ENCODE measurements at places on chromosomes 7 and 10.

GRCh38 chr10:11144626-11145494, 127.2 kb downstream of the CELF2 start:
- DNase-seq = no peak

- no peak for DNase-seq
These were observed 310.0 kb downstream of the PPP1R3A start for GRCh38 chr7:113608782-113609181.

DNA sequence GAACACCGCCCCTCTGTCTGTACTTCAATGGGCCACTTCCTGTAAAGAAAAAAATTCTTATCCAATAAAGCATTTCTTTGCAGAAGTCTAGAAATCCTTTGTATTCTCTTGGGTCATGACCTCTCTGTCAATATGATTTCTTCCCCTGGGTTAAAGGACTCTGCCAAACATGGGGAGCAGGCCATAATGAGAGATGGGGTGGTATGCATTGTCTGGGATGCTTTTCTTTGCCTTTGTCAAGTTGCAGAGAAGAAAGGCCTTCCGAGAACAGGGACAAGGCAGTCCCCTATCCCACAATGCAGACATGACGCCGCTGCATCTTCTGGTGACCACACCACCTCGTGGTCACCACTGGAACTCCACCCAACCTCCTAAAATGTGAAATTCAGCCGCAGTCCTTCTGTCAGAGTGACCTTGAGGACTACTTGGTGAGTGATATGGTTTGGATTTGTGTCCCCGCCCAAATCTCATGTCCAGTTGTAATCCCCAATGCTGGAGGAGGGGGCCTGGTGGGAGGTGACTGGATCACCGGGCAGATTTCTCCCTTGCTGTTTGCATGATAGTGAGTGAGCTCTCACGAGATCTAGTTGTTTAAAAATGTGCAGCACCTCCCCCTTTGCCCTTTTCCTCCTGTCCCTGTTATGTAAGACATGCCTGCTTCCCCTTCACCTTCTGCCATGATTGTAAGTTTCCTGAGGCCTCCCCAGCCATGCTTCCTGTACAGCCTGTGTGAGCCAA, 15.2 kb upstream of the FRMPD2 start:
- no peak for DNase-seq

- DNase-seq = no peak
These were observed 53.6 kb downstream of the ATXN7L1 start for GRCh38 chr7:105822806-105823205.

DNA sequence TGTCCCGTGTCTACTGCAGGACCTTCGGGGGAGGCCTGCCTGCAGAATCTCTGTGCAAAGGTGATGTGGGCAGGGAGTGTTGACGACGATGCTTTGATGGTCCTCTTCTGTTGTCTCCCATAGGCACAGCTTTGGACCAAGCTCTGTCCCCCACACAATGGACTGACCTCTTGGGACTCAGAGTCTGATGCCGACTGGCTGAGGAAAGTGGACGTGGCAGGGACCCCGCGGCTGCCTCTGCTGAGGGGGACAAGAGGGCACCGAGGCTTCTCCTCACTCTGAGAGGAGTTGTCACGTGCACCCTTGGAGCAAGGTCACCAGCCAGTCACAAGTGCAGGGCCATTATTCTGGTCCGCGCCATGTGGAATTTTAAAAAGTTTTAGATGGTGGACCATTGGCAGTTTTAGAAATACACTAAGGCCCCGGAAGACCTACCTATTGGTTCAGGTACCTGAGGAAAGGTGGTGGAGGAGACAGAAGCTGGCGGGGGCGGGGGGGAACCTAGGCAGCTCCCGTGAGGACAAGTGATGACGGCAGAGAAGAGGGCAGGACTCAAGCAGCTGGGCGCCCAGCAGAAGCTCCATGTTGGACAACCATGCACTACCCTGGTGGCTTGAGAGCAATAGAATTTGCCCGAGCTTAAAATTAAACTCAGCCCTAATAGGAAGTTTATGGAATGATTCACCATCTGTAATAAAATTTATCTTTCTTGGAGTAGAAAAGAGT, 331.4 kb downstream of the PTPRN2 start:
- DNase-seq = no peak

DNA sequence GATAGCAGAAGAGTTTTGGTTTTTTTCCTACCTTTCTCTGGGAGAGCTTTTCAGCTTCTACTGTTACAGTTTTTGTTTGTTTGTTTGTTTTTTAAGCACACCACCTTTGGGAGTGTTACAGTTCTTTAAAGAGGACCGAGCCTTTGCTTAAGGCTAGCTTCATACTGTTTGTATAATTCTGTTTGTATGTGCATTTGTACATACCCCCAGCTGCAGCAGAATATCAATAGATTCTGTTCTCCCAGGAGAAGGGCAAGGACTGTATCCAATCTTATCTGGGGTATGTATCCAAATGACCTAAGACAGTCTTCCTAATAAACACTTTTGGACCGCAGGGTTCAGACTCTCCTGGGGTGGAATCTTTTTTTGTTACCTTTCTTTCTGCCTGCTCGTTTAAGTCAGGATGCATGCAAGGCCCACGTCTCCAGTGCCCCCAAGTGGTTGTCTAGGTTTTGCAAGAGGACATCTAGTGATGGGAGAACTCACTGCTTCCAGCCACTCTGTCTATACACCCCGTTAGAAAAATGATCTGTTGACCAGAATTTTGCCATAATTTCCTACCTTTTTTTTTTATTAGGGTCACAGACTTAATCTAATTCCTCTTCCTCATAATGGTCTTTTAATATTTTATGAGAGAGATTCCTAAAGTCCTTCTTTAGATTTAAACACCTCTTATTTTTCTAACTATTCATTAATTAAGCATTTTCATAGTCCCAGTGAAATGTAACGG, 23.9 kb downstream of the NRF1 start:
- no peak for DNase-seq

DNA sequence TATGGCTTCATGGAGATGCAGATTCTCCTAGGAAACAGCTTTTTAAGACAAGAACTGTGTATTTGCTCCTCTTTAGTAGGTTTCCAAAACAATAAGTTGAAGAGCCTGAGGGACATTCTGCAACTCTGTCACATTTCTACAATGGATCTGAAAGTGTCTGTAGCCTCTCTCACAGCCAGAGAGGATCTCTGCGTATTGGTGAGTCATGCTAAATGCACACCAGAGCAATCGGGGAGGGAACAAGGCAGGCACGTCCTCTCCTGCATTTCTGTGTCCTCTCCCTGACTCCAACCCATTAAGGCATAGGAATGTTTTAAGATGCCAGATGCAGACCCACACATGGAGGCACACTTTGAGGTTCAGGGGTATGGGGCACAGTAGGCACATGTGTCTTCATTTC, 1126.4 kb upstream of the GHITM start:
- peak; percentile 2 for DNase-seq

DNA sequence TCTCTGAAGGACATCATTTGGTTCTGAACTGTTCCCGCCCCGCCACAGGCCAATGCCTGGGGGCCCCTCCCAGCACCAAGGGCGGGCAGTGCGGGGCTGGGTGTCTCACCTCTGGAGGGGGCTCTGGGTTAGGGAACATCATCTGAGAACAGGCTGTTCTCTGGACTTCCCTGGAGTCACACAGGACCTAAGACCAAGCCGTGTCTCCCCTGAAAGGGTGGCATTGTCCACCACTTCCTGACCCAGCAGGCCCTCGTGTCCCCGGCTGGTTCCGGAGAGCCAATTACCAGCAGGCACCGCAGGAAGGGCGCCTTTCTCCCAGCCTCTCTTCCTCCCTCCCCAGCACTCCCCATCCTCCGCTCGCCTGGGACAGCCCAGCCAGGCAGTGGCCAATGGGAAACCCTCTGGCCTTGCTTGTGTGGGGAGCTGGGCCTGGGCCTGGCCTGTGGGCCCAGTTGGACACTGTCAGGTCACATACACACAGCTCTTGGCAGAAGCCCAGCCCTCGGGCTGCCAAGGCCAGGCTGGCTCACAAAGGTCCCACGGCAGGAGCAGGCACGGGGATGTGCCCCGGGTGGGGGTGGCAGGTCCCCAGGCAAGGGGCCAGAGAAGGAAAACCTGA, 119.5 kb downstream of the SPDYE5 start:
- DNase-seq = no peak

GRCh38 chr10:70362328-70362727, 20.1 kb downstream of the LRRC20 start:
- no peak for DNase-seq

GRCh38 chr10:94076325-94076841, 82.7 kb downstream of the PLCE1 start:
- DNase-seq = peak; percentile 44

- DNase-seq = peak; percentile 3
These were observed 127.9 kb upstream of the STK17A start for GRCh38 chr7:43454936-43455518.

DNA sequence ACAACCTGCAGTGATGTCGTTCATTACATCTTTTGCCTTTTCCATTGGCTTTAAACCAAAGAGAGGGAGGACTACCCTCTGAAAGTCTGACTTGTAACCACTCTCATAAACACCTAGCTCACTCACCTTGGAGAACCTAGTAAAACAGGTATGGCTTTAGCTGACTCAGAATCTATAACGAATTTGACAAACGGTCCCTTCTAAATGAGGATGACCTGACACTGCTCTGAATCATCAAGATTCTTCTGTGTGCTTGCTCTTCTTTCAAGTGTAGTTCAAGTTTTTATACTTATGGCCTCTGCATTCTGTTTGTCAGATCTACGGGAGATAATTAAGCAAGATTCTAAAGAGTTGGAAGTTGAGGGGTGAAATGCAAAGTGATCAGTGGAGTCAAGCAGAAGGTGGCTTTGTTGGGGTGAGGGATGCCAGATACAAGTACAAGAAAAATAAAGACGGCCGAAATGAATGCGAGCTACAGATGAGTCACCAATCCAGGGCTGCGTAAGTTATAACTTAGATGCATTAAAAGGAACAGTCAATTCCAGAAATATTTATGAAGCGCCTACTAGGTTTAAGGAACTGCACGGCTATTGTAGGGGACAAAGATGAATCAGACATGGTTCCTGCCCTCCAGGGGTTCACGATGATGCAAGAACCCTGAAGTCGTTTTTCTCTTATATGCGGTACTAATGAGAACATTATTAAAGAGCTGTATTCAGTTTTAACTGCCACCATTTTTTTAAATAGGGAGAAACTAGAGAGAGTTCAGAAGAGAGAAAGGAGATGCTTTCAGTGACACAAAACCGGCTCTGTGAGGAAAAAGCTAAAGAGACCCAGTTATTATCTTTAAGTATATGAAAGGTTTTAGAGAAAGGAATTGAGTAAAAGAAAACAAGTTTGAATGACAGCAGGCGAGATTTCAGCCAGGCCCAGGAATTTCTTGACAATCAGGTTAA, 6.5 kb downstream of the HIPK2 start:
- DNase-seq = peak; percentile 80

- DNase-seq = no peak
These were observed 303.7 kb downstream of the BAMBI start for GRCh38 chr10:28981007-28981406.

GRCh38 chr7:81692146-81692905, 77.5 kb downstream of the HGF start:
- DNase-seq = no peak

GRCh38 chr10:32055478-32056135, 618 bp downstream of the KIF5B start:
- DNase-seq = no peak

GRCh38 chr7:126718419-126718818, 534.3 kb downstream of the GRM8 start:
- no peak for DNase-seq

DNA sequence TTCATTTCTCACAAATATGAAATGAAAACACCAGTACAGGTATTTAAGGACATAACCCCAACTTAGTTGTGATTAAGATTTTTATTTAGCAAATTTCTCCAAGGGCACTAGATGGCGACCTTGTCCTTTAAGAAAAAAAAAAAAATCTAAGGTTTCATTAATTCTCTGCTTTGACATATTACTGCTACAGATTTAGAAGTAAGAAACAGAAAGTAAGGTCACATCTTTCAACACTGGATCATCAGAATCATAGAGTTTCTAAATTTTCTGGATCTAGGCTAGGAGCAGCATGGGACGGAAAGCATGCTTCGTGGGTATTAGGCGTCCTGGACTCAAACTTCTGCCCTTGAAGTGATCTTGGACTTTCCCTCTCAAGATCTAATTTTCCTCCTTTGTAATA, 85.5 kb upstream of the PRKG1 start:
- no peak for DNase-seq

- DNase-seq = no peak
These were observed 334.1 kb downstream of the HPSE2 start for GRCh38 chr10:98901441-98902110.

DNA sequence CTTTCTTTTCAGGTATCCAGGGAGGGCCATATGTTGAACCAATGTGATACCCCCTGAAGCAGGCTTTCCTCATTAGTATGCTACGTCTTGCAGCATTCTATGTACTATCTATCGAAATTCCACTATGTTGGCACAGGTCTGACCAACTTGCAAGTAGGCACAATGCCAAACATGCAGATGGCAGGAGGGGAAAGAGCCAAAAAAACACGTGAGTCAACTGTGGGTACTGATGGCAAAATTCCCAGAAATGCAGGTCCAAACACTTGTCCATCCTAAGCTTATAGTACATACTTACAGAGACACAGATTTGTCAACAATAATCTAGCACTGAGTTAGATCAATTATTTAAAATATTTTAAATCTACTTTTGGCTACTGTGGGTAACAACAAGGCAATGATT, 394.9 kb downstream of the DGKB start:
- DNase-seq = no peak

GRCh38 chr10:1177936-1178335, 121.8 kb downstream of the WDR37 start:
- DNase-seq = no peak

GRCh38 chr10:44378626-44379025, 6.3 kb downstream of the CXCL12 start:
- no peak for DNase-seq

- no peak for DNase-seq
These were observed 94.6 kb downstream of the CUX1 start for GRCh38 chr7:101911800-101912715.

GRCh38 chr10:89097226-89097625, 106.6 kb downstream of the FAS start:
- DNase-seq = no peak

DNA sequence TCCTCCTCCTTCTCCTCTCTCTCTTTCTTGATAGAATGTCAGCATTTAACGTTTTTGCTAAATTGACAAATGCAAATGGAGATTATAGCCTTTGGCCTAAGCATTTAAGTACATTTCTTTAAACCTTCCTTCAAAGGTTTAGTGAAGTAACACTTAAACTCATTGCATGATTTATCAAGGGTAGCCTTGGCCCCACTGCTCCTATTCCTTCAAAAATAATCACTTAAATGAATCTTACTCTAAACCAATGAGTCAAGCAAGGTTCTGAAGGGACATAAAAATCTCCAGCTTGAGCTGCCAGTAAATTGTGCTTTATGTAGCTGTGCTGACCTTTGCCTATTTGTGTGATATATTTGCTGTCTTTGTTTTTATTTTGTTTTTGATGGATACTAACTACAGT, 358.5 kb upstream of the AKR1E2 start:
- DNase-seq = no peak

Measured in AG04449 (cell line).